Hematopoietic multipotent progenitor cell treated with erythropoietin and hydrocortisone succinate and interleukin-3 and kit ligand, for 8 days (in vitro differentiated cells): ENCODE measurements at places on chromosomes 13 and 19.

GRCh38 chr13:107271227-107271626, 703.3 kb upstream of the ARGLU1 start:
- no peak for DNase-seq

GRCh38 chr13:33490461-33491327, 205.1 kb upstream of the STARD13 start:
- DNase-seq = no peak

- no peak for DNase-seq
Observed at GRCh38 chr19:3979289-3979673, 6.0 kb downstream of the EEF2 start.

DNA sequence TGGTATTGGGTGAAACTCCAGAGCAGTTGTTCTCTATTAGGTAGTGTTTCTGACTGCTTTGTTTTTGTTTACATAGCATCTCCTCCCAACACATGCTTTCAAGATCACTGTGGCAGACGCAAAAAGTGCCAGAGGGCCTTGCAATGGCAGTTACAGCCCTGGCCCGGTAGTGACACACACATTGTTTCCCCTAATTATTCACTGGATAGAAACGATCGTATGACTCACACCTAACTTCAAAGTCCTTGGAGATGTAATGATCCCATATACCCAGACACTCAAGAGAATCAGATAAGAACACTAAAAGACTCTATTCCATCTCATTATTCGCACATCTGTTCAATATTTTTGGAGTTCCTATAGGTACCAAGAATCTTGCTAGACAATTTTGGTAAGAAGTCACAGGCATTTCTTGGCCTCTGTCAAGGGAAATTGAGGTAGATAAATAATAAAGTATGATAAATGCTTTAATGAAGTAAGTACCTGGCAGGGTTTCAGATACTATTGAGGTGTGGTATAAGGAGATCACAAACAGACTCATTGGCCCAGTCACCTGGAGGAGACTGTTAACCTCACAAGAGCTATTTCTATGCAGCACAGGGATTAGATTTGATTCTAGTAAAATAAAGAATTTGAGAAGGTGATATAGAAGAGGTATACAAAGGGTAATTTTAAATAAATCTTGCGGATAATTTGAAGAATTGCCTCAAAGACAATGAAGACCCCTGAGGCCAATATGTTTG, 485.3 kb downstream of the SLITRK6 start:
- DNase-seq = no peak

DNA sequence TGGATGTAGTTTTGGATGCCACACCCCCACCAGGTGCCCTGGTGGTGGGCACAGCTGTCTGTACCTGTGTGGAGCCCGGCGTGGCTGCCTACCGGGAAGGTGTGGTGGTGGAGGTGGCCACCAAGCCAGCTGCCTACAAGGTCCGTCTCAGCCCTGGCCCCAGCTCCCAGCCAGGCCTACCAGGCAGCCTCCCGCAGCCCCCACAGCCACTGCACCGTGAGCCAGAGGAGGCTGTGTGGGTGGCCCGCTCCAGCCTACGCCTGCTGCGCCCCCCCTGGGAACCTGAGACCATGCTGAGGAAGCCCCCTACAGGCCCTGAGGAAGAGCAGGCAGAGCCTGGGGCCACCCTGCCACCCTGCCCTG, 3.5 kb downstream of the CIC start:
- DNase-seq = no peak

GRCh38 chr13:106522112-106522705, 13.3 kb downstream of the EFNB2 start:
- DNase-seq = no peak
